Cardiac fibroblast (primary cell): ENCODE measurements at places on chromosomes 2 and 18.

DNA sequence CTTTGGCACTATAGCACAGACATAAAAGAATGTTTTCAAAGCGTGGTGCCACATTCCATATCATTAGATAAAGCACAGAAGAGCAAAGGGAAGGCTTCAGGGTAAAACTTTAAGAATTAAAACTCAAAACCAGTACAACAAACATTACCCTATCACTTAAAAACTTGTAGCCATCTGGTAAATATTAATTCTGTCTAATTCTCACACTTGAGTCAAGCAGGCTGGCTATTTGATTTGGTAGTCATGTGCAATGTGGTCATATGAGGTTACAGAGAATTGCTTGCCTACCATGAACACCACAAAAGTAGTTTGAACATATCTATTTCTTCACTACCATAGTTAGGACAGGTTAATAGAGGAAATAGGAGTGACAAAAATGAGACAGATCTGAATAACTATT is 244.9 kb downstream of the IRS1 start:
- DNase-seq, result no peak

DNA sequence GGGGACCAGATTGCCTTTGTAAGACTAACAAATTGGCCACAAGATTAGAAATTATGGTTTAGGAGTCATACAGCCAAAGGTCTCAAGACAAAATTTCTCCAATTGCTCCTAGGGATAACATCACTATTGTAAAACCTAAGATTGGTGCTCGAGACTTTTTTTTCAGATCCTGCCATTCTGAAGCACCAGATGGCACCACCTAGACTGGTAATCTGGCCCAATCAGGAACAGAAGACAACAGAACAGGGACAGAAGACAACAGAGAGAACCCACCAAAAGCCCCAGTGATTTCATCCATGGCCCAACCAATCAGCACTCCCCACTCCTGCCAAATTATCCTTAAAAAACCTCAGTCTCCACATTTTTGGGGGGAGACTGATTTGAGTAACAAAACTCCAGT is 66.8 kb downstream of the LINC00305 start:
- no peak for DNase-seq

GRCh38 chr2:110903548-110903947 is 171.2 kb downstream of the ACOXL start:
- no peak for DNase-seq

DNA sequence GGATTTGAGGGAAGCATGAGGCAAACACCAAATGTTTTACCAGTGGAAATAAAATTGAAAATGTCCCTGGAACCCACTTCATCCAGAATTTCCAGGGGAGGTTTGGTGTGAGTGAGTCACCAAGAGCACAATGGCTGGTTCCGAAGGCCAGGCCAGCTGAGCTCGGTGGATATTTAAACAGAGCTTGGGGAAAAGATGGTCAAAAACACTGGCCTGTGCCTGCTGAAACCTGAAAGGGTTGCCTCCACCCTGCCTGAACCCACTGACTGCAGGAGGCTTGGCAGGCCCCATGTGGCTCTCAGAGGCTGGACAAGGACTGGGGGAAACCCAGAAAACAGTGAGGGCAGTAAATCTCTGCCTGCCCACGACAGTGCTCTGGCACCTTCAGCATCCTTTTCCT is 93.9 kb downstream of the TTC32 start:
- no peak for DNase-seq

DNA sequence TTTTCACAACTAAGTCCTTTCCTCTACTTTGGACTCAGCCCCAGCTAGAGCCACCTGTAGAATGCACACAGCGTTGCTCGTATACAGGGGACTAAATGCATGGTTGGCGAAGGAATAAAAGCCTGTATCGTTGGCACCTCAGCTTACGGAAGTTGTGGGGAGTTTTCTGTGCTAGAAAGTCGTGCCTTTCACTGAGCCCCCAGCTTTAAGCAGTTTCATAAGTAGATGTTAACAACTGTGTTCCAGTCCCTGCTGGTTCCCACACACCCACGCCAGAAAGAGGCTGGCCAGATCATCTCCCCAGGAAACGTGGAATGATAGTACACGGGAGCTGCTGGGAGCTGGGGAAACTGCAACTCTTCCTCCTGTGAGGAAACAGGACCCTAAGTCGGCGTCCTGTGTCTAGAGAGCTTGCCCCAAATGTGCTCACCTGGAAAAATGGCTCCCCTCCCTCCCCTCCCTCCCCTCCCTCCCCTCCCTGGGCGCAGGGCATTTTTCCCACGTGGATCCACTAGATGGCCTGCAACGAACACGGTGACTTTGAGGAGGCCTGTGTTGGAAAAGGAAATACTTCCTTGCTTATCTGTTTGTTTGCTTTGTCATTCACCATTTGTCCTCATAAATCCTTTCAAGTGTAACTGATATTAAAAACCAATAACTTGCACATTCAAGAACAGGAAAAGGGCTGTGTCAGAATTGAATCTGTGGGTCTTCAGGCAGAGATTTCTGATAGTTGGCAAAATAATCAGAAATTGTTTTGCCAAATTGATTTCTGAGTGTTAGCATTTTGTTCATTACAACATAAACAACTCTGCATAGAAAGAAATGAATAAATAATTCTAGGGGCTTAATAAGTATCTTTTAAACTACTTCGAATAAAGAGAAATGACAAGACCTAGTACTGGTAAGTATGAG is 43.9 kb upstream of the RFX8 start:
- peak; percentile 74 for DNase-seq

DNA sequence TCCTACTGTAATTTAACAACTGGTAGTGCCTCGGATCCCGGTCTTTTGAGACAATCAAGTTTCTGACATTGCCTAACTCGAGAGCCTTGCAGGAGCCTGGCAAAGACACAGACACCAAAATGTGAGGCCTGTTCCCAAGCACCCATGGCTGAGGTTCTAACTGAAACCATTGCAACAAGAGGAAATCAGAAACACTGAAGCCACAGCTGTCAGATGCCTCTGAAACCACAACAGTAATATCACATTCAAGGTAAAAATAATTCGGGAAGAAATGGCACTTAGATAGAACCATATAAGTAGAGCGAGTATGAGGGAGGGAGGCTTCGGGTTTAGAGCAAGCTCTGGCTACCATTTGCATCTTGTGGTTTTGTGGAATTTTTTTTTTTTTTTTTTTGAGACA is 285.9 kb downstream of the FBXO15 start:
- no peak for DNase-seq

GRCh38 chr2:209382775-209383174 is 41.1 kb upstream of the MAP2 start:
- no peak for DNase-seq

GRCh38 chr2:5250482-5250881 is 441.7 kb upstream of the SOX11 start:
- DNase-seq, result no peak

DNA sequence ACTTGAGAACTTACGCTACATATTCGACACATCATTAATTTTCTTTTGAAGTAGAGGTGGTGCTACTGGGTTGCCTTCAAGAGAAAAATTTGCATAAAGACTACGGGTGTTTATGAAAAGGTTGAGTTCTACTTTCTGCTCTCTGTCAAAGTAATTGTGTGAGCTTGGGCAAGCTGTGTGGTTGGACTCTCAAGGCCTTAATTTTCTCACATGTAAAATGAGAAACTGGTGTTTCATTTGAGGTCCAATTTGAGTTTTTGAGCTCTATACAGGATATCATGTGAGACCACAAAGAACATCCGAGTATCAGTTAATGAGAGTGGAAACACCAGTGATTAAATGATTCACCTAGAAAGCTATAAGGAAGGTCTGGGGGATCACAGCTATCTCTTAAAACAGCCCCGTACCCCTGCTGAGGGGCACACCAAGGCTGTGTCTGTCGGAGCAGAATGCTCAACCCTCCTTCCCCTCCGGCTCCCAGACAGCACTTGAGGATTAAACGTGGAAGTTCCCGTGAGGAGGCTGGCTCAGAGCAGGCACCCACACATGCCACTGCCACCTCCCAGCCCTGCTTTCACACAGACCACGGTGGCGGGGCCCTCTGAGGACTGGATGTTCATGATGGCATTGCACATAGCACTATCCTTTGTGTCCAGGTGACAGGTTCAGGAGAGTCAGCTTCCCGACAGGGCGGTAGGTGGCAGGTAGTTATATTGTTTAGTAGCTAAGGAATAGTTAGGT is 191.8 kb downstream of the RNF144A start:
- DNase-seq, result no peak

DNA sequence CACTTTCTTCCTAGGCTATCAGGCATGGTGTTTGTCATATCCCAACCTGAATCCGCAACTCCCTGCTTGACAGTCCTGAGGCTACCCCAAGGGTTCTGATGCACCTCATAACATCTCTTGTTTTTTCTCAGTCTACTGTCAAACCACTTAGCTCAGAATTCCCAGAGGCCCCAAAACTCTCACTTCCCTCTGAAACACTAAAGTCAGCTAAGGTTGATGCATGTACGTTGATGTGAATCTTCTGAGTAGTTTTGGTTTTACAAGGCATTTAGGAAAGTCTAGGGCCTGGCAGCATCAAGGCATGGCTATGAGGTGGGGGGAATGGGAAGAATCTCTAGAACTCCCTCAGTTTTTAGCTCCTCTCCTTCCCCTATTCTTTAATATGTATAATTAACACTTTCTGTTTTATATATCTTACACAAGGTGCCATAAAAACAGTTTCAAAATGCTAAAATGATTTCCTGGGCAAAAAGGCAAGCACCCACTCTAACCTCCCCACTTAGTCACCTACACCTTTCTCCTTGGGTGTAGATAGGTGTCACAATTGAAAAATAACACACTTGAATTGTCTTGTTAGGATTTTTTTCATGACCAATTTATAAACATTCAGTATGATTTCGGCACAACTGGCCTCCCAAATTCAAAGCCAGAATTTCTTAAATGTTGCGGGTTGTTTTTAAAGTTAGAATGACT is 71.4 kb upstream of the TANK start:
- DNase-seq, result no peak
